ENCODE measurements at places on chromosomes 1 and 21.

- DNase-seq = no peak
Measured at GRCh38 chr1:25057188-25057587, 127.1 kb upstream of the RUNX3 start.

- no peak for DNase-seq
Measured at GRCh38 chr1:34755961-34756360, 1.1 kb downstream of the GJB5 start.

- DNase-seq = no peak
Measured at GRCh38 chr1:186311375-186312051, 63.5 kb downstream of the TPR start.

DNA sequence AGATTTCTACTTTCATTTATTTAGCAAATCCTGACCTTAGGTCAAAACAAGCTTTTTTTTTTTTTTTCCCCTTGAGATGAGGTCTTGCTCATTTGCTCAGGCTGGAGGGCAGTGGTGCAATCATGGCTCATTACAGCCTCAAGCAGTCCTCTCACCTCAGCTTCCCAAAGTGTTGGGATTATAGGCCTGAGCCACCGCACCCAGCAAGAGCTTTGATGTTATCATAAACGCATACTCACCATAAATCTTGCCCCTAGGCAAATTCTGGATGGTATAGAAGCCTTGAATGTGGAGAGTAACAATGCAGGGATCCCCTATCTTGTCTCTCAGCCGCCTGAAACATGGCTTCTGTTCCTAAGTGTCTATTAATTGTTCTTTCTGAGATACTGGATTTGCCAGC lies 24.8 kb upstream of the CLDN8 start:
- DNase-seq = no peak

DNA sequence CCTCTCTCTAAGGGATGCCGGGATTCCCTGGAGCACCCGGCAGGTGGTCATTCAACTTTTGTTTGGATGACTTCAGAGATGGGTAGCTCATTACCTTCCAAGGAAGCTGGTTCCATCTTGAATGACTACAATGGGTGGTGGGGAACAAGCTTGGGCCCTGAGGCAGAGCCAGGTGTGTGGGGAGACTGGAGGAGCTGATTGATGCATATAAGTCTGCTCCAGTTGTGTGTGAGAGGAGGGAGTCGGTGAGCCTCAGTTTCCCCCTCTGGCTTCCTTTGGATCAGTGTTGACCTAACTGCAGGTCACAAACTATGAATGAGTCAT lies 133.8 kb upstream of the ZBTB40 start:
- no peak for DNase-seq

All from heart left ventricle (tissue), 16 donors.